ENCODE measurements at places on chromosomes 16 and 17. TPM values are rescaled to one million over a fixed set of nuclear protein-coding genes. Genes with fewer than 3 reads are reported as not detected.
A peak's percentile ranks its signal among the peaks of the same experiment; 100 is the strongest.

C17orf78 gene
- not detected for total RNA-seq

KRT222 gene
- total RNA-seq: not detected

GRCh38 chr17:12376276-12376675, 289.4 kb upstream of the MYOCD start:
- no peaks in the 10 kb centered on the region for H3K27me3 ChIP-seq
- H3K36me3 ChIP-seq: no peaks in the 10 kb centered on the region
- no peak for DNase-seq
- no peak overlapping the region for H3K4me3 ChIP-seq
- no peaks in the 10 kb centered on the region for H3K4me1 ChIP-seq

DNA sequence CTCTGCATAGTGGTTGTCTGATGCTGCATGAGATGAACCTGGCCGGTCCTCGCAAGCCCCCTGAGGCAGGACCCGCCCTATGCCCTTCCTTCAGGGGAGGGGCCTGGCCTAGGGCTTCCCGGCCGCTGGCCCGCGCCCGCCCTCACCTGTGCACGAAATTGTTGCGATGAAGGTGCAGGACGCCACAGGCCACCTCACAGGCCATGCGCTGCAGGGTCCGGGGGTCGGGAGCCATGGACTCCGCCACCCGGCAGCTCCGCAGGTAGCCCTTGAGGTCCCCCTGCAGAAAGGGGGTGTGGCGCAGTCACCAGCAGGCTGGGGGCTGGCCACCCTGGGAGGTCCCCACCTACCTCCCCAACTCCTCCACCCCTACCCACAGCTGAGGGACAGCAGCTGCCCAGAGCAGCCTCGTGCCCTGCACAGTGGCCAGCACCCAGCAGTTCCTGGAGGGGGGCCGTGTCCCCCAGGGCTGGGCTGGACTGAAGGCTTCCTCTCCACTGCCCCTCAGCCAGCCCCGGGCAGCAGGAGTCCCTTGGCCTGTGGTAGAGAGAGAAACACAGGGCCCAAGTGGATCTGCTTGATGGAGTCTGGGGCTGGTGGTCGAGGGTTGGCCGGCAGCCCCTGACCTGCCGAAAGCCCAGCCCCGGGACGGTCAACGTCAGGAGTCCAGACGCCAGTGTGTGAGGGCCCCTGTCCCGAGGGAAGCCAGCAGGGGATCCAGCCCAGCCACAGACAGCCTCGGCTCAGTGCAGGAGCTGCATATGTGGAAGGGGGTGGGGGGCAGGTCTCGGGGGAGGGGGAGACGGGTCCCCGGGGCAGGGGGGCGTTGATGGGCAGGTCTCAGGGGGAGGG, 38.8 kb upstream of the PVALEF start:
- no peaks in the 10 kb centered on the region for H3K4me1 ChIP-seq
- no peaks in the 10 kb centered on the region for H3K27me3 ChIP-seq
- no peak for DNase-seq
- no peak overlapping the region for H3K4me3 ChIP-seq
- H3K27ac ChIP-seq: no peak overlapping the region

- H3K27ac ChIP-seq: no peak overlapping the region
- no peaks in the 10 kb centered on the region for H3K27me3 ChIP-seq
- H3K4me1 ChIP-seq: peaks cover 34% of the 10 kb centered on the region
- DNase-seq: peak; percentile 81
- H3K36me3 ChIP-seq: peaks cover 2% of the 10 kb centered on the region
Measured at GRCh38 chr17:18033442-18034099, 5.4 kb downstream of the ATPAF2 start.

All from activated CD8-positive, alpha-beta T cell treated with anti-CD3 and anti-CD28 coated beads, Interleukin-2, amount 10 ng/mL, durations not matched to agents 7 days and 5 days (primary cell).